Stimulated activated CD8-positive, alpha-beta memory T cell treated with anti-CD3 and anti-CD28 coated beads, Interleukin-7, amount 100 ng/mL, for 4 hours (primary cell): ENCODE measurements at places on chromosomes 6 and 20.

DNA sequence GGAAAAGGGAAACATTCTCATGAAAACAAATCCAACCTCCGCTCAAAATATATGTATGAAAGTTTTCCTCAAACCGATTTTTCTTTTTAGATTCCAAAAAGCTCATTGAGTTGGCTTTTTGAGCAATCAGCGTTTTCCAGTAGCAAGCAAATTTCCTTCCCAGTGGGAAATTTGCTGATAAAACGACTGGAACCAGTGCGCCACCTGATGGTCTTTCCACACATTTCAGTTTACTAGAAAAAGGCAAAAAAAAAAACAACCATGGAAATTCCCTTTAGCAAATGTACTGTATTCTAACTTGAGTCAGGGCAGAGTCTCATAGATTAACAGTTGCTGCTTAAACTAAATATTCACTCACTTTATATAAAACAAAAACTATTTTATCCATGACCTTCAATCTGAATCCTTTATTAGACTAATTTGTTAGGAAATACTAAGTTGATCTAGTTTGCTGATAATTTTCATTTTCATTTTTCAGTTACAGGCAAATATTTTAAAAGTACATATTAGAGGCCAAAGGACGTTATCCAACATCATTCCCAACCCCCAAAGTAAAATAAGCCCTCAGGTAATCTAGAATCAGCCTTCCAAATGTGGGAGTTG is 271.5 kb downstream of the FOXA2 start:
- no peak for DNase-seq

DNA sequence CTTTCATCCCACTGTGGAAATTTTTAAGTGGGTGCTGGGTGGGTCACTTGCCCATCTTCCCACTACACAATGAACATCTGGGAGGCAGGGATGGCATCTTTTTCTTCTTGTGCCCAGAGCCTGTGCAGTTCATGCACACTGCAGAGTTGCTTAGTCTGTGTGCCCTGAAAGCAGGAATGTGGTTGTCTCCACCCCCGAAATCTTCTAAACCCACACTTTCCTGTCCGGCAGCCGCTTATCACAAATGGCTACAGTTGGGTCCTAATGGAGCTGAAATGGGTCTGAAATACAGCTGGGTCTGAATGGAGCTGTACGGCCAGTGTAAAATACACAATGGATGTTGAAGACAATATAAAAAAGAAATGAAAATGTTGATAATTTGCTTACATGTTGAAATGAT is 112.1 kb upstream of the PMEPA1 start:
- DNase-seq: no peak

DNA sequence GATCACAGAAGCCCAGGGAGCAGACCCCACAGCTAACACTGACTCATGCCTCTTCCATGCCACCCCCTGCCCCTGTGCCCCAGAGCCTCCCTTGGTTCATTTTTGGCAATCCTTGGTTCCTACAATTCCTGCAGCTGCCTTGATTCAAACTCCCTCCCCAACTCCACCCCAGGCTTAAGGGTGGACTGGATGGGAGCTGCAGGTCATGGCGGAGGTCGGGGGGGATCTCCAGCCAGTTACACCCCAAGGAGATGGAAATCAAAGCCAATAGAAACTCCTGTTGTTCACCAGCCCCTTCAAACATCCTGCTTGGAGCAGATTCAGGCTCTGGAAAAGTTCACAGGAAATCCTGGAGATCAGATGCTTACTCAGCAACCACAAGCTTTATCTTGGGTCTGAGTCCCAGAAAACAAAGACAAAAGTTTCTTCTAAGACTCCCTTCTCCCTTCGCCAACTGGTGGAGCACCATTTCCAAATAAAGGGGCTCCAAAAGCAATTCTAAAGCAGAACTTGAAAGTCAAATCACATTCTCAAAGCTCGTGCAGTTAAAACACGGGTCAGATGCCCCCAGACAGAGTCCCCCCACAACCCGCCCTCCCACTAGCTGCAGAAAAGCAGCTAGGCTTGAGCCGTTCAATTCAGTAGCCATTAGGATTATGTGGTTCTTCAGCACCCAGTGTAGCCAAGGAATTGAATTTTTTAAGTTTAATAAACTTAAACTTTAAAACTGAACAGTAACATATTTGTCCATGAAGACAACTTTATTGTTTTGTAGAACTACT is 149.5 kb downstream of the ANKRD60 start:
- no peak for DNase-seq

- DNase-seq: no peak
Measured at GRCh38 chr6:42227173-42227850, 9.7 kb upstream of the MRPS10 start.

GRCh38 chr6:158109748-158110147 is 58.3 kb downstream of the SERAC1 start:
- no peak for DNase-seq

GRCh38 chr6:108805611-108806167 is 42.5 kb upstream of the ARMC2 start:
- no peak for DNase-seq

- no peak for DNase-seq
Measured at GRCh38 chr20:9632265-9632664, 117.9 kb downstream of the LAMP5 start.

- DNase-seq: no peak
Measured at GRCh38 chr20:33811776-33812151, 616 bp downstream of the CHMP4B start.

DNA sequence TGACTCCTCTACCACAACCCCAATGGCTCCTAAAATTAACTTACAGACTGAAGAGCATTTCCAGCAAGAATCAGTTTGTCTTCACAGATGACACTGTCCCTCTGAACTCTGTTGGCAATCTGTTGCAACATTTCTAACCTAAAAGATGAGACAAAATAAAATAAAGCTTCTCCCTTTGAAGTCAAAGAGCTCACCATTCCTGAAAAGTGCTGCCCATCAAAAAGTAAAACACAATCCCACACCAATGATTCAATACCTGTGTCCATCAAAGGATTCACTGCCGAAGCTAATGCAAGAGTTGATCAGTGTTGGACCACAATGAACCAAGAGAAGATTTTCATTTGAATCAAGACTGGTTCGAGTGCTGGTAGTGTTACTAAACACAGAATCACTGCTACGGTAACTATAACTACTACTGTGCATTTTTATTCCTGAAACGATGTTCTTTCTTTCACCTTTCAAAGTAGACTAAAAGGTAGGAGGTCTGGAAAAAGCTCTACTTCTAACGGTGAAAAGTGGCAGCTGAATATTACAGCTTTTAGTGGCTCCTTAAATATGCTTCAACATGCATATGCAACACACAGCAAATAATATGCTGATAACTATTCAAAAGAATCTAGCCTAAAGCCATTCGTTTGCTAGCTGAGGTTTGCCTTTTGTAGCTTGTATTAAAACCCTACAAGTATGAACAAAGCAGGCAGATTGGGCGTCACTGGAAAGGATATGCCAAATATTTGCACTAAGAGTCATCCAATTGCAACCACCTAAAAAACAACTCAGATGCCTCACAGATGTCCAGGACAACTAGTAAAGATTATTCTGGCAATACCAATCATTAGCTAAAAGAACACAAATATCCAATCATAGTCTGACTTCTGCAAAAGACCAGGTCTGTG is at the start of gene DST:
TSS of gene DST (minus strand) at position 524 of the 896 bp plus-strand sequence.
- no peak for DNase-seq

DNA sequence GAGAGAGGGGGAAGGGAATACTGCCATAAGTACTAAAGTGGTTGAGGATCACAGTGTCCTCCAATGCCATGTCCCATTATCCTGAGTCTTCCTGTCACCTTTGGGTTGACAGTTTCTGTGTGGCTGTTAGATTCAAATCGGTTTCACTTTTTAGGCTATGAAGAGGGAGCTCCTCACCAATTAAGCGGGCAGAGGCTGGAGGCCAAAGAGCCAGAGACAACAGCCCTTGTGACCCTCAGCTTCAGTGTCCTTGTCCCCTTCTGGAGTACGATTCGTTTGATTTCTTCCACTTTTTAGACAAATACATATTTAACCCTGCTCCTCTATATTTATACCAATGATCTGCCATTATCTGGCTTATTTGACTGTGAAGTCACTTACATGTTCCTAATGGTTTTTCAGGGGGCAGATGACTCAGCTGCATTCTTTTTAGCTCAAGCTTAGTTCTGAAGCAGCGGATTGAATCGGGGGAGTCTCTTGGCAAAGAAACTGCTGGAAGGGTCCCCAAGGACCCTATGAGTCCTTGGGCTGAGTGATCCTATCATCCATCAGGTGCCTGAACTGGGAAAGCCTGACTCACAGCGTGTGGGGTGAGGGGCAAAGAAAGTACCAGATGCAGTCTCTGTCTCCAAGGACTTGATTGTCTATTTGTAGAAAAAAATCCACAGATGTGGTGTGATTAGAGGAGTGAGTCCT is 18.2 kb downstream of the FERMT1 start:
- no peak for DNase-seq
